ENCODE measurements at places on chromosomes 7 and 10. TPM values are rescaled to one million over a fixed set of nuclear protein-coding genes. Genes with fewer than 3 reads are reported as not detected.

Gene HECW1
- 4.9 TPM for total RNA-seq

Gene CFAP69
- total RNA-seq: 5.5 TPM

Gene RAPGEF5
- 1.3 TPM for total RNA-seq

Gene ZNF425
- 7.4 TPM for total RNA-seq

Gene DRGX
- total RNA-seq: not detected

Gene AKR1D1
- total RNA-seq: not detected

Gene PRKCQ
- total RNA-seq: not detected

Gene TRIL
- total RNA-seq: 0.58 TPM

Gene AP4M1
- 53.1 TPM for total RNA-seq

Gene MAPK8
- 44.2 TPM for total RNA-seq

Gene NPSR1
- not detected for total RNA-seq

Gene EGFR
- total RNA-seq: 88.3 TPM

Gene RPEL1
- under 0.01 TPM for total RNA-seq

Gene NOC3L
- 26.0 TPM for total RNA-seq

Gene CLDN4
- 1.7 TPM for total RNA-seq

Gene ADAMTS14
- total RNA-seq: 29.4 TPM

Gene SSC4D
- 0.33 TPM for total RNA-seq

Gene SPDYE6
- total RNA-seq: 0.15 TPM

Gene ETV1
- 45.4 TPM for total RNA-seq

Gene CTTNBP2
- 22.3 TPM for total RNA-seq

Gene TMEM139
- 0.50 TPM for total RNA-seq

Gene PHKG1
- 0.99 TPM for total RNA-seq
